ENCODE measurements at places on chromosomes 4 and X. TPM values are rescaled to one million over a fixed set of nuclear protein-coding genes. Genes with fewer than 3 reads are reported as not detected.

GPRASP2 gene
- total RNA-seq, result 27.3 TPM

DNA sequence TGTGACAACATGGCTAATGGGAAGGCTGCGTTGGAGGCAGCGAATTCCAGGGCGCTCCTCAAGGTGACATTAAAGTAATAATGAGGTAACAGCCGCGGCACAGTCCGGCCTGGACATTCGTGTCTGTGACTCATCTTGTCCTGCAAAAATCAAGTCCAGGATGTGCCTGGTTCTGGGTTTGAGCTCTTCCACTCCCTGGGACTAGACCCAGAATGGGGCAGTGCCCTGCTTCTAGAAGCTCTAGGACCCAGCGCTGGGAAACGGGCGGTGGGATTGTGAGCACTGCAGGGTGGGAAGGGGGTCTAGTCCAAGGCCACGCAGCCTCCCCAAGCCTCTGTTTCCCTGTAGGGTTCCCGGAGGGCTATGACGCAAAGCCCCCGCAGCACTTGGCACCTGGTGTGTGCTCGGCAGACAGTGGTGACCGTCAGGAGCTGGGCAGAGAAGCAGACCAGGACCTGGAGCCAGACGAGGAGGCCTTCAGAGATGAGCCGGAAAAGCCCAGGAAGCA is 34.9 kb downstream of the HMX1 start:
- DNase-seq, result no peak

CXCL5 gene
- total RNA-seq, result 0.67 TPM

MAOB gene
- total RNA-seq, result 7.1 TPM

- no peak for DNase-seq
These were observed 176.9 kb upstream of the HS3ST1 start for GRCh38 chr4:11605597-11605996.

- no peak for DNase-seq
These were observed 587 bp downstream of the TACC3 start for GRCh38 chr4:1721666-1722550.

CXCL8 gene
- total RNA-seq, result 7.8 TPM

- no peak for DNase-seq
These were observed 561.3 kb upstream of the INTU start for GRCh38 chr4:127071443-127071842.

DNA sequence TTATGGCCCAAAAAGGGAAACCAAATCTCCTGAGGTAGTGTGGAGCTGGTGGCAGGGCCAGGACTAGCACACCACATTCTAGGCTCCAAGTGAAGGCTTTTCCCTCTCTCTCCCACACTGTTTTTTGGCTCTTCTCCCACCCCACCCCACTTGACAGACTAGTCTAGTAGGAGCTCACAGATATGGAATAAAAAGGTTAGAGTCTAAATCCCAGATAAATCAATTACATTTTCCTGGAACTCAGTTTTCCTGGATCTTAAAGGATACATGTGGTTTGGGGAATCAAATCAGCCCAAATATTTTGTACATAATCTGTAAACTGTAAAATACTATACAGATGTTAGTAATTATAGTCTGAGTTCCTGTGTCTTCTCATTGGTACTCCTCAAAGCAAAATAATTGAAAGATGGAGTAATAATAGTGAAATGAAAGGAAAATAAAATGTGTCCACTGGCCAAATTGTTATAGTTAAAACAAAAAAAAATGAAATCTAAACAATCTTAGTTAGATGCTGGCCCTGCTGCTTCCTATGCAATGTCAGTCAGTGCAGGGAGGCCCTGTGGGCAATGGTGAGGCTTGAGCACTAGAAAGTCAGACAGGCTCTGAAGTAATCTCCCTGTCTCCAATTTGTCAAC is 370.4 kb upstream of the CPEB2 start:
- DNase-seq, result no peak

GC gene
- total RNA-seq, result not detected

ZNF711 gene
- total RNA-seq, result not detected

LRP2BP gene
- 0.14 TPM for total RNA-seq

DNA sequence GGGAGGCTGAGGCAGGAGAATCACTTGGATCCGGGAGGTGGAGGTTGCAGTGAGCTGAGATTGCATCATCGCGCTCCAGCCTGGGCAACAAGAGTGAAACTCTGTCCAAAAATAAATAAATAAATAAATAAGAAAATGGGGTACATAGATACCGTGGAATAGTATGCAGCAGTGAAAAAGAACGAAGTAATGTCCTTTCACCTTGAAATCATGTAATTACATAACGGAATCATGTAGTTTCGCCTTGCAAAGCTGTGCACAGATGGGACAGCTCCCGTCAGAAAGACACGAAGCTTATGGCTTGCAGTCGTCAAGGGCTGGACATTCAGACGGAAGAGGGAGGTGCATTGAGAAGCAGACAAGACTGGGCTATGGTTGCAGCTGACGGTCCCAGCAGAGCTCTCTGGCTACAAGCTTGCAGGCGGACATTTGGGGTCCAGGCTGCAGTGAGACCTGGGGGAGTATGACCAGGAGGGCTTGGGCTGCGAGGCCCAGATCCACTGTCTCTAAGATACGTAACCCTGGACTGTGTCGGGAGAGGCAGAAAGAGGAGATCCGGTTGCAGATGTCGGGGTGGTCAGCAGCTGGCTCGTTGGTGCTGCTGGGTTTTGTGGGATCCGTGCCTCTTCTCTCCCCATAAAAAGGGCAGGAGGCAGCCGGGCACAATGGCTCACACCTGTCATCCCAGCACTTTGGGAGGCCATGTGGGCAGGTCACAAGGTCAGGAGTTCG is 6.2 kb upstream of the P2RY8 start:
- DNase-seq, result no peak

DNA sequence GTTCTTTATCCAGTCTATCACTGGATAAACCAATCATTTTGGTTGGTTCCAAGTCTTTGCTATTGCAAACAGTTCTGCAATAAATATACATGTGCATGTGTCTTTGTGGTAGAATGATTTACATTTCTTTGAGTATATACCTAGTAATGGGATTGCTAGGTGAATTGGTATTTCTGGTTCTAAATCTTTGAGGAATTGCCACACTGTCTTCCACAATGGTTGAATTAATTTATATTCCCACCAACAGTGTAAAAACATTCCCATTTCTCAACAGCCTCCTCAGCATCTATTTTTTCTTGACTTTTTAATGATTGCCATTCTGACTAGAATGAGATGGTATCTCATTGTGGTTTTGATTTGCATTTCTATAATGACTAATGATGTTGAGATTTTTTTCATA is 791.7 kb upstream of the AGA start:
- no peak for DNase-seq
